ENCODE measurements at places on chromosomes 12 and 14.

- no peak for DNase-seq
Measured at GRCh38 chr12:74614426-74614825, 76.8 kb downstream of the ATXN7L3B start.

DNA sequence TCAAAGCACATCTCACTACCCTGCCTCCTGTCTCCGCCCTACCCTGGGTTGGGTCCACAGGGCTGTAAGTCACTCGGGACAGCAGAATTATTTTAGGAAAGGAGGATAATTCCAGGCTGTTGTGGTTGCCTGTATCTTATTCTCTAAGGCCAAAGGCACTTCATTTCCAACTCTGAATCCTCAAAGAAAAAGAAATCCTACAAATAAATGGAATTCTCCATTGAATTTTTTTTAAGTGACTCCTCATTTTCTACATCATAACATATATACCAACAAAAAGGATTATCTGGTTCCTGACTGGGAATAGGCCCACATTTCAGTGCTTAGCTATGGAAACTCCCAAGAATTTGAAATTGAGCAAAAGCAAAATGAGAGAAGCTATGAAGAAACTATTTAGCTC is 186.4 kb downstream of the ITPR2 start:
- DNase-seq: no peak

DNA sequence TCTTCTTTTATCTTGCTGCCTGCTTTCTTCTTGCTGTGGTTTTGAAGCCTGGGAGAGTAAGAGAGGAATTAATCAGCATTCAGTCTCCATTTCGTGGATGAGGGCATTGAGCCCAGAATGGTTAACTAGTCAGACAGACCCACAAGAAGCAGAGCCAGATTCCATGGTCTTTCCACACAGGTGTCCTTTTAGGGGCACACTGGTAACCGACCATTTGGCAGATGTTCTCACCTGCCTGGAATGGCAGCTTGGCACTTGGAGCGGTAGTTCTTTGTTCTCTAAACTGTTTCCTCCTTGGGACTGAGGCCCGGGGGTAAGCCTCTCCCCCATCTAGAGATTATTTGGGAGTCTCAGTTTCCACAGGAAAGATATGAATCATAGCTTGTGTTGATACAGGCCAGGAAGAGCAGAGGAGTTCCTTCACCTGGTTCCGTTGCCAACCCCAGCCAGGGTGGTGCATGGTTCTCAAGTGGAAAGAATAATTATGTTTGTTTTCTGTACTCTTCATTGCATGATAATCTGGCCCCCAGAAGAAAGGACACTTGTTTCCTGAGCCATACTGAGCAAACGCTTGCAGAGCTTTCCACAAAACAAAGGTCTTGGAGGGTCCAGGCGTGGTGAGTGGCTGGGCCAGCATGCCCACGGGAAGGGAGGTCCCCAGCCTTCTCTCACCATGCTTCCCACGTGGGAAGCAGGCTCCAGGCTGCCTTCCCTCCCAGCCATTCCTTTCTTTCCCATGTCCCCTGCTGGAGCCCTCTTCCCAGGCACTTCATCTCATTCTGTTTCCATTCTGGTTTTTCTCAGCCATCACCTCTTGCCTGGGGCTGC is 2.0 kb upstream of the KRT75 start:
- no peak for DNase-seq

DNA sequence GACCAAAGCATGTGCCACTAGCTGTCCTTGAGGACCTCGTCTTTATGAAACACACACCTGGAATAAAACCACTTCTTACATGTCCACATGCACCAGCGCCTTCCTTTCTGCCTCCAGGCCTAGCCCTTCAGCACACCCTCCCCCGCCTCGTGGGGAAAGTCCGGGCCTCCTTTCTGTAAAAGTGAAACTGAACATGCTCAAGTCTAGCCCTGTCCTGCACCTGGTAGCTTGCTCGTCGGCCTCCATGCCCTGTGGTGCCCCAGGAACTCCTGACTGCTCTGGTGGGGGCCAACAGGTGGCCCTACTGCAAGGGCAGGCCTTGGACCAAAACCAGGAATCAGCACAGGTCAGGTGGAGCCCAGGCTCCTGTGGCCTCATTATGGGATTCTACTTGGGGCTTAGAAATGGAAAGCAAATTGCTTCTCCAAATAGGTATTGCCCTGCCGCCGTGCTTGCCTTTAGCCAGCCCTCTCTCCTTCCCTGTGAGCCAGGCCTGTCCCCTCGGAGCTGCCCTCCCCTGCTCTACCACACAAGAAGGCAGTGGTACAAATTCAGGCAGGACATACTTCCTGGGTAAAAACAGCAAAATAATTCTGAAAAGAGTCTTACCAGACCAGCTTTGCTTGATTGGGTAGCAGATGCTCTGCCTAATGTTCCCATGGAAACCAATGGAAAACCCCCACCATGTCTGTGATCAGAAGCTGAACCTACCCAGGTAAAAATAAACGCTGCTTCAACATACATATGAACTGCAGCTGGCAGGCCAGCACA is 43.5 kb downstream of the ERH start:
- no peak for DNase-seq

- DNase-seq: no peak
Measured at GRCh38 chr14:101506211-101506925, 54.9 kb upstream of the DIO3 start.

GRCh38 chr12:49982246-49983087 is 9.7 kb downstream of the AQP6 start:
- no peak for DNase-seq

GRCh38 chr12:64145226-64145625 is 76.9 kb downstream of the KICS2 start:
- no peak for DNase-seq

DNA sequence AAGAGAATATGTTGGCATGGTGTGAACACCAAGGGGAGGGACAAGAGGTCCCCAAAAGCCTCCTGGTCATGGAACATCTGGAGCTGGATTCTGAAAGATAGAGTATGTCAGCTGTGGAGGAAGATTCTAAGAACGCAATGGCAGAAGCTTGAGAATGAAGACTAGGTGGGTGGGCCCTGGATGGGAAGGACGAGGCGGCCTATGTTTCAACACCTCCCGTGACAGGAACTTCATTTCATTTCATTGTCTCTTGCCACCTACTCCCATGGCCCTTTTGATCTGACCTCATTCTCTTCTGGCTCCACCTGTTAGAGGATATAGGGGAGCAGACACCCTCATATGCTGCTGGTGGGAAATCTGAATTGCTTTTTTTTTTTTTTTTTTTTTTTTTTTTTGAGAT is 3.3 kb downstream of the UNG start:
- DNase-seq: no peak

GRCh38 chr14:73269729-73270531 is 32.6 kb downstream of the PAPLN start:
- no peak for DNase-seq

All from hematopoietic multipotent progenitor cell treated with erythropoietin and hydrocortisone succinate and interleukin-3 and kit ligand, for 15 days (in vitro differentiated cells).